ENCODE measurements at places on chromosomes 12 and 14.

DNA sequence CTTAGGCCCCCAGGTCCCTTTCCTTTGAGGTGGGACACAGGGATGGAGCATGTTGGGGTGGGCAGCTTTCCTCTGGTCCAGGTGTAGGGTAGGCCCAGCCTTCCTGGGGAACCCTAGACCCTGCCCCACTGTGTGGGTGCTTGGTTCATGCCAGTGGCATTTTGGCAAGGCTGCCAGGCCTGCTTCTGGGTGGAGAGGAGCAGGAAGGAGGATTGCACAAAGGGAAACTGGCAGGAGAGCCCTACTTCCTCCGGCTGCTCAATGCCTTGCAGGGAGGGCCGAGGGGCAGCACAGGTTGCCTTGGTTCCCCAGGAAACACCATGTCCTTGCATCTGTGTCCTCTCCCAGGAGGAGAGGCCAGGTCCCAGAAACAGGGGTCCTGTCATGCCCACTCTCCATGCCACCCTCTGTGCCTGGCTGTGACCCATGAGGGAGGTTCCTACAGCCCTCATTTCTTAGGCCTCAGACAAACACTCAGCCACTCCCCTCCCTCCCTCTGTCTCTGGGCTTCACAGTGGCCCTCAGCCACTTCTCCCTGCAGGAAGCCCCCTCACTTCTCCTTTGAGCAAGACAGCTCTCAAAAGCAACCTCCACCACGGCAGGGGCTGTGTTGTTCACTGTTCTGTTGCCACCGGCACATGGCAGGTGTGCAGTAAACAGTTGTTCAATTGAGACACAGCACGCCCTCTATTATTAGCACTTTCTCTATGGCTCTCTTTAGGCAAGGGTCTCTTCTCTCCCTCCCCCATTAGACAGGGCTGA is 6.8 kb upstream of the KRT80 start:
- H3K4me3 ChIP-seq: no peak overlapping the region
- peaks cover 32% of the 10 kb centered on the region for H3K4me1 ChIP-seq
- no peaks in the 10 kb centered on the region for H3K27me3 ChIP-seq
- no peaks in the 10 kb centered on the region for H3K36me3 ChIP-seq

GRCh38 chr12:116319898-116320621 is 42.6 kb upstream of the MED13L start:
- DNase-seq: peak; percentile 96
- H3K27me3 ChIP-seq: no peaks in the 10 kb centered on the region
- H3K4me3 ChIP-seq: no peak overlapping the region
- peak overlapping the region; percentile 47 for H3K27ac ChIP-seq
- H3K4me1 ChIP-seq: peaks cover 19% of the 10 kb centered on the region

DNA sequence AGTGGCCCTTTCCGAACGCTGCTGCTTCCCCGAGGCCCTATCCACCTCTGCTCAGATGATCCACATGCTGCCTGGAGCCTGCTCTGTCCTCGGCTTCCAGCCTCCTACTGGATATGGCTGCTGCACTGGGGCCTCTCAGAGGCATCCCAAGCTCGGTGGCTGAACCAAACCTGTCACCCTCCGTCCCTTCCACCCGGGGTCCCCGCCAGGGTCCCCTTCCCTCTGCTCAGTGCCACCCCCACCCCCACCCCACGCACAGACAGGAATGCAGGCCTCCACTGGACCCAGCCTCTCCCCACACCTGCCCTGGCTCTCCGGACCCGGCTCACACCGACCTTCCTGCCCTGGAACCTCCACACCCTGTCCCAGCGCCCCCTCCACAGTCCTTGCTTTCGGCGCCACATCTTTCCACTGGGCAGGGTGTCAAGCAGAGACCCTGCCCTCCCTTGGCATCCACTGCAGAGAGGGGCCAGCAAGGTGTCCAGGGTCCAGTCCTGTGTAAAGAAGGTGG is 6.1 kb downstream of the CEP170B start:
- H3K4me1 ChIP-seq: peaks cover 18% of the 10 kb centered on the region
- no peak for DNase-seq
- no peak overlapping the region for H3K4me3 ChIP-seq

DNA sequence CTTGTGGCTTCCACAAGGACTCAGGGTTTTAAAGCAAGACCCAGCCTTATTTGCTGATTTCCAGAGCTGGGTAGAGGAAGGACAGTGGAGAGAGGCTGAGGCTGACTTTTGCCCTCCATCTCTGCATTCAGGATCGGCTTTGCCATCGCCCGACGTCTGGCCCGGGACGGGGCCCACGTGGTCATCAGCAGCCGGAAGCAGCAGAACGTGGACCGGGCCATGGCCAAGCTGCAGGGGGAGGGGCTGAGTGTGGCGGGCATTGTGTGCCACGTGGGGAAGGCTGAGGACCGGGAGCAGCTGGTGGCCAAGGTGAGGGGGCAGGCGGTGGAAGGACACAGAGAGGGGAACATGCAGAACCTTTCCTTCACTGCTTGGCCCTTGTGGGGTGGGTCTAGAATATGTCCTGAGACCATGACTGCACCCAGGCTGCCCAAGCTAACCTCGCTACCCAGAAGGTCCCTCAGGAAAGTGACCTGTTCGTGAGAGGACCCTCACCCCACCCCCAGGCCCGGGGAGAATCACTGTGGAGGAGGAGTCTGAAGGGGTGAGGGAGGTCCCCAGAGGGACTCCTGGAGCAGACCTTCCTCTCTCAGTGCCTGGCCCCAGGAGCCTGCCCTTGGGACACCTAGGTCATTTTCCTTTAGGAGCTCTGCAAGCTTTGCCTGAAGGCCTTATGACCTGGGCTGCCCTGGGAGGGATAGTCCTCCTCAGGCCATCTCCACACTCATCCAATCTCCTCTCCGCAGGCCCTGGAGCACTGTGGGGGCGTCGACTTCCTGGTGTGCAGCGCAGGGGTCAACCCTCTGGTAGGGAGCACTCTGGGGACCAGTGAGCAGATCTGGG is 3.1 kb downstream of the DHRS2 start:
- H3K4me1 ChIP-seq: no peaks in the 10 kb centered on the region
- H3K36me3 ChIP-seq: no peaks in the 10 kb centered on the region
- no peak for DNase-seq

GRCh38 chr12:12902036-12902435 is 10.7 kb downstream of the GPRC5A start:
- peak overlapping the region; percentile 81 for H3K27ac ChIP-seq
- H3K4me1 ChIP-seq: peaks cover 29% of the 10 kb centered on the region
- H3K4me3 ChIP-seq: peak overlapping the region; percentile 1
- peak; percentile 74 for DNase-seq
- H3K27me3 ChIP-seq: no peaks in the 10 kb centered on the region

DNA sequence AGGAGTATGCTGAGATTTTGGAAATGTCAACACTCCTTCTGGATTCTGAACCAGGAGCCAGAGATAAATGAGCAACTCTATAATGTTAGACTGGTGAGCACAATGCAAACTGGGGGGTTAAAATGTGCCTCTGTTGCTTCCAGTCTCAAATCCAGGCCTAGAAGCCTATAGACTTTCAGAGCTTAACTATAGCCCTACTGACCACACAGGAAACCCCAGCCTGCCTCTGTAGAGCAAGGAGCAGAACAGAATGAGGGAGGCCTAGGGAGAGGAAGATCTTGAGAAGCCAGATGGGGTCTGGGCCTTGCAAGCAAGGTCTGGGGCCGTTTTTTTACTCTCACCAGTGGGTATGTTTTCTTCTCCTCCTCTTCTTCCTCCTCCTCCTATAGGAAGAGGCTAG is 225.4 kb upstream of the KITLG start:
- H3K4me1 ChIP-seq: no peaks in the 10 kb centered on the region
- H3K4me3 ChIP-seq: no peak overlapping the region
- H3K36me3 ChIP-seq: no peaks in the 10 kb centered on the region
- H3K27ac ChIP-seq: no peak overlapping the region
- H3K27me3 ChIP-seq: no peaks in the 10 kb centered on the region
- DNase-seq: no peak

- H3K4me1 ChIP-seq: no peaks in the 10 kb centered on the region
- no peaks in the 10 kb centered on the region for H3K27me3 ChIP-seq
- no peak overlapping the region for H3K4me3 ChIP-seq
- no peaks in the 10 kb centered on the region for H3K36me3 ChIP-seq
- H3K27ac ChIP-seq: no peak overlapping the region
Measured at GRCh38 chr14:63632932-63633514, 8.6 kb downstream of the WDR89 start.

DNA sequence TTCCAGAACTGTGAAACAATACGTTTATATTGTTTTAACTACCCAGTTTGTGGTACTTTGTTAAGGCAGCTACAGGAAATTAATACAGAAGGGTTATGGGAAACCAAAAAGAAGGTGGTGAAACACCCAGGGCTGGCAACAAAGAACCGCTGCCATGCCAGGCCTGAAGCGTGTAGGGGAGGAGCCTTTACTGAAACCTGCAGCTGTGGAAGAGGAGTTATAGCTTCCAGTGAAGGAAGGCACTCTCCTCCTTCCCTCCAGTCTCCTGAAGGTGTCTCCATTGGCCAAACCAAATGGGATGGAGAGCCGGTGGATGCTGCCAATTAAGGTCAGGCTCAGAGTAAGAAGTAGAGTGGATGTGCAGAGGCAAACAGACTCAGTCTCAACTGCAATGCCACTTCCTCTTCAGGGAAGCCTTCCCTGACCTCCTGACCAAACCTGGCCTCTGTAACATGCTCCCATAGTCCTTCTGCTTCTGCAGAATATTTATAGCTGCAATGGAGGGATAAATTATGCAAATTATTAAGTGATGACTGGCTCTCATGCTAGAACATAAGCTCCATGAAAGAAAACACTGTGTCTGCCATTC is 168.3 kb downstream of the DAD1 start:
- no peaks in the 10 kb centered on the region for H3K4me1 ChIP-seq
- DNase-seq: no peak
- H3K27ac ChIP-seq: no peak overlapping the region
- no peak overlapping the region for H3K4me3 ChIP-seq

- H3K36me3 ChIP-seq: no peaks in the 10 kb centered on the region
- H3K27ac ChIP-seq: no peak overlapping the region
- H3K4me1 ChIP-seq: no peaks in the 10 kb centered on the region
Measured at GRCh38 chr12:109302358-109302757, 6.7 kb downstream of the FOXN4 start.

- no peak overlapping the region for H3K27ac ChIP-seq
- H3K4me1 ChIP-seq: no peaks in the 10 kb centered on the region
- no peak overlapping the region for H3K4me3 ChIP-seq
- H3K36me3 ChIP-seq: no peaks in the 10 kb centered on the region
- no peaks in the 10 kb centered on the region for H3K27me3 ChIP-seq
Measured at GRCh38 chr14:28381656-28382055, 384.9 kb upstream of the FOXG1 start.

GRCh38 chr14:20498622-20499021 is 6.7 kb upstream of the RNASE10 start:
- no peak overlapping the region for H3K4me3 ChIP-seq
- H3K36me3 ChIP-seq: no peaks in the 10 kb centered on the region
- no peak overlapping the region for H3K27ac ChIP-seq
- no peaks in the 10 kb centered on the region for H3K4me1 ChIP-seq
- H3K27me3 ChIP-seq: no peaks in the 10 kb centered on the region
- no peak for DNase-seq

GRCh38 chr12:34298176-34298970 is 276.1 kb downstream of the ALG10 start:
- no peak overlapping the region for H3K4me3 ChIP-seq
- no peaks in the 10 kb centered on the region for H3K27me3 ChIP-seq
- H3K36me3 ChIP-seq: no peaks in the 10 kb centered on the region
- H3K27ac ChIP-seq: no peak overlapping the region

DNA sequence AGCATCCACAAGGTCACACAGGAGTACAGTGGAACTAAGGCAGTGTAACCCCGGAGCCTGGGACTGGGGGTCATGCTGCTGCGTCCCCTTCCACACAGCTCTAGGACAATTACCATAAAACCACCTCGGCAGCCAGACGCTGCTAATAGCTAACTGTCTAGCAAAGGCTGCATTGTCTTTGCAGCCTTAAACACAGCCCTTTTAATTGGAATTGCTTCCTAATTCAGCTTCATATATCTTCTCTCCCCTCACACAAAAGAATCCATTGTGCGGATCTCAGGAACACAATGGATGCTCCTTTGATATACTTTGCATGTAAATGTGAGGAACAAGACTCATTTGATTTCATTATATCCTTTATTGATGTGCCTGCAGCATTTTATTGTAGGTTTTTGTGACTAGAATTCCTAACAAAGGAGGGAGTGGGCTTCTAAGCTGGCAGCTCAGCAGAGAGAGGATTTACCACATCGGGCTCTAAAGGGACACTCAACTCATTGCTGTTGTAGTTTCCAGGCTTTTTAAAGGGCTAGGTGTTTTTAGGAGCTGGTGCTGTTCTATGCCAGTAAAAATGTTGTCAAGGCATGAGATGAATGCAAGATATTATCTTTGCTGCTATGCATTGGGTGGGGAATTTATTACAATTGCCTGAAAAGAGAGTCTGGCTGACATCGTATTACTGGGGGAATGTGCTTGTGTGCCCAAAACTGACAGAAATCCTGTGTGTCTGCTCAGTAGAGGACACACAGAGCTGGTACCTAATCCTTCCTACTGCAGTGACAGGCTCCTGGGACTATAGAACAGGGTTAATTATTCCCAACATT is 30.4 kb upstream of the DACT1 start:
- no peak overlapping the region for H3K4me3 ChIP-seq
- no peaks in the 10 kb centered on the region for H3K36me3 ChIP-seq
- no peaks in the 10 kb centered on the region for H3K27me3 ChIP-seq
- no peak for DNase-seq
- H3K4me1 ChIP-seq: peaks cover 12% of the 10 kb centered on the region

GRCh38 chr14:98908050-98908449 is 363.9 kb downstream of the BCL11B start:
- H3K4me1 ChIP-seq: no peaks in the 10 kb centered on the region
- DNase-seq: no peak
- no peaks in the 10 kb centered on the region for H3K36me3 ChIP-seq
- H3K27ac ChIP-seq: no peak overlapping the region

DNA sequence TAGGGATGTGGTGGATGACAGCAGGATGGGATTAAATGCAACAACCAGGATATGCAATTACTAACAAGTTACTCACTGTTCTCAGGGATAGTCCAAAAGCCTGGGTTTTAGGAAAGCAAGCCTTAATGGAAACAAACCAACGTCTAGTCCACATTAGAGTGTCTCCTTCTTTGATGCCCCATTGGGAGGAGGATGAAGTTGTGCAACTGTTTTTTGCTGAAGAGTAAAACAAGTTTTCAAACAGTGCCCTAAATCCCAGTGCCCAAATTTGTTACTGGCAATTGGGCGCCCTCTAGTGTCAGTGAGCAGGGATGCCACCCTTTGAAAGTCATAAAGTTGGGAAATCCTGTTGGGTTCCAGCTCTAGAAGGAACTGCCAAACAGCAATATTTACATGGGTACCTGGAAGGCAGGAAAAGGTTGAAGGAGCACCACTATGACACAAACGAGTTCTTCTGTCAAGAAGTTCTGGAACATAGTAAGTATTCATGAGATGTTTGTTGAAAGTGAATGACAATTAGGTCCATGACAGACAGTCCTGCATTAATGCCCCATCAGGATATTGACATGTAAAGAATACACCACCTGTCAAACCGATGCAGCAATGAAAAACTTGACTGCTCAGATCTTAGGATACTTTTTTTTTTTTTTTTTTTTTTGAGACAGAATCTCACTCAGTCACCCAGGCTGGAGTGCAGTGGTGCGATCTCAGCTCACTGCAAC is 11.1 kb upstream of the DPF3 start:
- H3K36me3 ChIP-seq: no peaks in the 10 kb centered on the region
- no peaks in the 10 kb centered on the region for H3K27me3 ChIP-seq
- no peak overlapping the region for H3K4me3 ChIP-seq
- peak; percentile 81 for DNase-seq

- H3K27me3 ChIP-seq: no peaks in the 10 kb centered on the region
- H3K27ac ChIP-seq: no peak overlapping the region
- no peaks in the 10 kb centered on the region for H3K36me3 ChIP-seq
Measured at GRCh38 chr12:43008953-43009845, 419.7 kb upstream of the PRICKLE1 start.

Data from IMR-90 (cell line).